ENCODE measurements at places on chromosomes 1 and 21.

- DNase-seq: peak; percentile 89
Observed at GRCh38 chr1:156104065-156104810, 10.3 kb upstream of the LMNA start.

DNA sequence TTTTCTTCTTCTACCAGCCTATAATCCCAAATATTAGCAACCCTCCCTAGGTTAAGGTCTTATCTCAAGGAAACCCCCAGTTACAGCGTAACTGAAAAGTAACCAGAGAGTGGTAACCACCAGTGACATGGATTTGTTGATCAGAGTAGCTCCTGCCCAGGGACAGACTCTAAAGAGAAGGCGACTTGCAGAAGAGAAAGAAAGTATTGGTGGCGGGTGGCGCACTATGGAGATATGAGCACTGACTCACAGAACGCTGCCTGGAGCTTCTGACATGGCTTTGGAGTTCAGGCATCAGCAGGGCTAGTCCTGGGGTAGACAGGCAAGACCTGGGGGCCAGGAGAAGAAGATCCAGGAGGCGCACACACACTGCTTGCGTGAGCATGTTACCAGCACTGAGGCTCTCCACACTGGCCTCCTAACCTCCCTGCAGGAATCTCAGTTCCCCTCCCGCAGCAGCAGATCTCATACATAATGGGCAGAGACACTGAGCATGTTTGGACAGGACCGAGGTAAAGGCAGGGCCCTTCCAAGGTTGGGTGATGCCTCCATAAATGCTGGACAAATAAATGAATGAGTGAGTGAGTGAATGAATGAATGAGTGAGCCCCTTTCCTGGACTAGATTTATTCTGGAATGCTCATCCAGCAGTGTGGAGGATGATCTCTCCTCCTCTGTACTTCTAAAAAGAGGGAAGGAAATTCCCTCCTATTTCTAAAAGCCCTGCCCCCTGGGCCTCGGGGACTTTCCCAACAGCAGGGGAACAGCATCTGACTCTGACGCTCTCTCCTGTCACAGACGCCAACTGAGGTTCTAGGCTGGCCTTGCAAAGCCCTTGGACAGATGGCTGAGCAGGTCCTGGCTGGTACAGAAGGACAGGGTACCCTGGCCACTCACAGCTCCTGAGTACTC lies 175.5 kb downstream of the CLIC6 start:
- no peak for DNase-seq

DNA sequence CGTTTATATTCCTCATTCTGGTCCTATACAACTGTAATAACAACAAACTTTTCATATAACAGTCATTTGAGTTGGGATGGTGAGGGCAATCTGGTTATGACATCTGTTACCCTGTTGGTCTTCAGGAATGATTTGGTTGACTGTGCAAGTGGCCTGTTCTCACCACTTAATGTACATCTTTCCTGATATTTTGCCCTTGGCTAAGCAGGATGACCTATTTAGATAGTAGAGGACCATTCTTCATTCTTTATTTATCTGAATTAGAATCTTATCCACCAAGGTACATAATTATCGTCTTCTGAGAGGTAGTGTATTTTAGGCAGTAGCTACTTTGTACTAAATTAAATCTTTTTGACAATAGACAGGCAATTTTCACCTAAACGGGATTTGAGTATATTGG lies 154.3 kb downstream of the DNM3 start:
- no peak for DNase-seq

DNA sequence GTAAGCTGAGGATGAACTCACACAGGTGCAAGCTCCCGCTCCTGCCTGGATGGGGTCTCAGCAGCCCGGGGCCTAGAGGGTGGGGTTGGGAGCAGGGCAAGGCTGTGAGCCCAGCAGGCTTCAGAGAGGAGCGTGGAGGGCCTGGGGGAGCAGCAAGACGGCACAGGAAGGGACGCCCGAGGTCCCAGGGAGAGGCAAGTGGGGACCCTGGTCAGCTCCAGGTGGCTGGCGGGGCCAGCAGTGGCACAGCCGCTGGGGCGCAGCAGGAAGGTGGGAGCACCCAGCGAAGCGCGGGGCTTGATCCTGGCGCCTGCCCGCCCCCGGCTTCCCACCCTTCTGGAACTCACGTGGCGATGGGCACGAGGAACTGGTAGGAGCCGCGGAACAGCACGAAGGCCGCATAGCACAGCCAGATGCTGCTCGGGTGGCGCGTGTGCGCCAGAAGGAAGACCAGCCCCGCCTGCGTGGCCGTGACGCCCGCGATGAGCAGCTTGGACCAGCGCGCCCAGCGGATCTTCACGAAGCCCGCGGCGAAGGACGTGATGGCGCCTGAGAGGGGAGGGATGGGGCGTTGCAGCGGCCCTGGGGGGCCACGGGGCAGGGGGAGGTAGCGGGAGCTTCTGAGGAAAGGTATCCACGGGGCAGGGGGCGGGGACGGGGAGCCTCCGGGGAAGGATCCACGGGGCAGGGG lies 11.7 kb downstream of the SLC19A1 start:
- DNase-seq: no peak

GRCh38 chr1:218482683-218483082 lies 137.5 kb downstream of the TGFB2 start:
- no peak for DNase-seq

DNA sequence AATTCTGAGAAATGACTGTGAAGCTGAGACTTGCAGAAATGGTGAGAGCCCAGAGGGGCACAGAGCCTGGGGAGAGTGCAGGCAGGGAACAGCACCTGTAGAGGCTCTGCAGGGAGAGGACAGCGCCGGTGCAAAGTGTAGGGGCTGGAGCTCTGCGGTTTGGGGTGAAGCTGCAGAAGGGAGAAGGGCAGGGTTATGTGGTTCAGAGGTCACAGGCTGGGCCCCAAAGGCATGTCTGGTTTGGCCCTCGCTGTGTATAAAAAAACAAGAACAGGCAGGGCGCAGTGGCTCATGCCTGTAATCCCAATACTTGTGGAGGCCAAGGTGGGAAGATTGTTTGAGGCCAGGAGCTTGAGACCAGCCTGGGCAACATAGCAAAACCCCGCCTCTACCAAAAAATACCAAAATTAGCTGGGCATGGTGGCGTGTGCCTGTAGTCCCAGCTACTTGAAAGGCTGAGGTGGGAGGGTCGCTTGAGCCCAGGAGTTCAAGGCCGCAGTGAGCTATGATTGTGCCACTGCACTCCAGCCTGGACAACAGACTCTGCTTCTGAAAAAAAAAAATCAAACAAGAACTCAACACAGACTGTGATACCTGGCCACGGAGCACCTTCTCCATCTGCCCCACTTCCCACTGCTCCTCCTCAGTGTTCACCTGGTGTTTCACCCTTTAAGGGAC lies 29.1 kb downstream of the SERINC2 start:
- DNase-seq: no peak

- no peak for DNase-seq
Observed at GRCh38 chr1:200099040-200099439, 71.5 kb downstream of the NR5A2 start.
